ENCODE measurements at places on chromosomes 7 and 10.

- peaks cover 12% of the 10 kb centered on the region for H3K36me3 ChIP-seq
- DNase-seq, result no peak
Measured at GRCh38 chr7:23205909-23206767, 24.3 kb downstream of the NUP42 start.

- H3K4me1 ChIP-seq, result peaks cover 10% of the 10 kb centered on the region
- H3K36me3 ChIP-seq, result no peaks in the 10 kb centered on the region
- H3K4me3 ChIP-seq, result no peak overlapping the region
- peaks cover 7% of the 10 kb centered on the region for H3K27me3 ChIP-seq
Measured at GRCh38 chr7:29622335-29623265, 59.0 kb downstream of the PRR15 start.

DNA sequence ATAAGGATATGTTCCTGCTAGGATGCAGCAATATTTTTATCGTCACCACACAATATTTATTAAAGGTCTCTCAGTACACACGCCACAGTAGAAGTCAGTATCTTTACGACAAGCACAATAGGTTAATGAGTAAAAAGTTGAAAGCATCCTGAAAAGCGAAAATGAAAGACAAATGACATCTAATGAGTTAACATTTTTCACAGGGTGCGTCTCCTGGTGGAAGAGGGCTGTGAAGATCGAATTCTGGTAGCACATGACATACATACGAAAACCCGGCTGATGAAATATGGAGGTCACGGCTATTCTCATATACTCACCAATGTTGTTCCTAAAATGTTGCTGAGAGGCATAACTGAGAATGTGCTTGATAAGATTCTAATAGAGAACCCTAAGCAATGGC, 10.8 kb downstream of the C1QL3 start:
- no peaks in the 10 kb centered on the region for H3K4me1 ChIP-seq
- no peak overlapping the region for H3K4me3 ChIP-seq
- DNase-seq, result no peak
- peaks cover 5% of the 10 kb centered on the region for H3K27me3 ChIP-seq

- H3K36me3 ChIP-seq, result no peaks in the 10 kb centered on the region
- no peak overlapping the region for H3K27ac ChIP-seq
- no peak for DNase-seq
- H3K27me3 ChIP-seq, result peaks cover 3% of the 10 kb centered on the region
- no peak overlapping the region for H3K4me3 ChIP-seq
Measured at GRCh38 chr10:28020080-28020860, 21.4 kb upstream of the ODAD2 start.

- DNase-seq, result no peak
- no peaks in the 10 kb centered on the region for H3K27me3 ChIP-seq
- no peak overlapping the region for H3K27ac ChIP-seq
- peaks cover 37% of the 10 kb centered on the region for H3K4me1 ChIP-seq
- H3K4me3 ChIP-seq, result no peak overlapping the region
Measured at GRCh38 chr7:29075606-29076005, 70.7 kb downstream of the CPVL start.

DNA sequence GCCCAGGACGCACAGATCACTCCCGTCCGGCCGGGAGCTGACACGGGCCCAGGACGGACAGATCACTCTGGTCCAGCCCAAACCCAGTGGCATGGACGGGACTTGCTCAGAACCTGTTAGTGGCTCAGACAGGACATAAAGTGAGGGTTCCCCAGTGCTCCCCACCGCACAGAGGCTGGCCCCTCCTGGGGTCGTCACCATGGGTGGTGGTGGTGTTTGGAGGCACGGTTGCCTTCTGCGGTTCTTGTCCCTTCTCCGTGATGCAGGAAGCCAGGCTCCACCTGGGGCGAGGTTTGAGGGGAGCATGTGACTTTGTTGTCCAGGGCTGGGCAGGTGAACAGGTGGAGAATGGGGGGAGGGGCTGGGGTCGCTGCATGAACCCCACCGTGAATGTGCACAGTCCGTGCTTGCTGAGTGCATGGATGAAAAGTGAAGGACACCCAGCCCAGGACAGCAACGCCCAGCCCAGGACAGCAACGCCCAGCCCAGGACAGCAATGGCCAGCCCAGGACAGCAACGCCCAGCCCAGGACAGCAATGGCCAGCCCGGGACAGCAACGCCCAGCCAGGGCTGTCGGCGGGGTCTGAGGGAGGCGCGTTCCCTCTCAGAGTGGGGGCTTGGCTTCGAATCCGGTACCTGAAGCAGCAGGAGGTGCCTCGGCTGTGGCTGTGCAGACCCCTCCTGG, 26.7 kb downstream of the FAM20C start:
- no peak for DNase-seq
- H3K27ac ChIP-seq, result no peak overlapping the region
- H3K36me3 ChIP-seq, result no peaks in the 10 kb centered on the region
- H3K4me3 ChIP-seq, result no peak overlapping the region
- H3K4me1 ChIP-seq, result peaks cover 22% of the 10 kb centered on the region
- H3K27me3 ChIP-seq, result no peaks in the 10 kb centered on the region

DNA sequence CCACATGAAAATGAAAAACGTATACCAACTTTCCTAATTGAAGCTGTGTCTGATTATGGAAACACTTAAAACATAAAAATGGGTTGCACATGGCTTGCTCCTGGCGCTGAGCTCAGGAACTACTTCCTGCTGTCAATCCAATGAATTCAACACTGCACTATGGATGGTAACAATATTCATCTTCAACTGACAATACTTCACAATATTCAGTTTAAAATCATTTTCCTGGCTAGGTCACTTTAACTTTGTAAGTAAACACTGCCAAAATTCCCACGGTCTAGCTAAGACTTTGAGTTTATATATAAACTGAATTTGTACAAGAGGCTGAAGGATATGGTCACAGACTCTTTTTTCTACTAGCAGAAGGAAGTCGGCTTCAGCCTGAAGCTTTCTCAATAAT, 556.9 kb downstream of the TNS3 start:
- no peak overlapping the region for H3K27ac ChIP-seq
- H3K4me1 ChIP-seq, result no peaks in the 10 kb centered on the region
- H3K27me3 ChIP-seq, result no peaks in the 10 kb centered on the region
- H3K36me3 ChIP-seq, result no peaks in the 10 kb centered on the region
- no peak for DNase-seq
- H3K4me3 ChIP-seq, result no peak overlapping the region

GRCh38 chr7:148581624-148582023, 8.9 kb upstream of the C7orf33 start:
- no peak for DNase-seq
- H3K27me3 ChIP-seq, result peaks cover 5% of the 10 kb centered on the region
- H3K4me1 ChIP-seq, result no peaks in the 10 kb centered on the region
- H3K27ac ChIP-seq, result no peak overlapping the region
- no peaks in the 10 kb centered on the region for H3K36me3 ChIP-seq

GRCh38 chr7:155529845-155530244, 16.5 kb downstream of the CNPY1 start:
- no peak overlapping the region for H3K27ac ChIP-seq
- H3K36me3 ChIP-seq, result no peaks in the 10 kb centered on the region
- H3K27me3 ChIP-seq, result peaks cover 87% of the 10 kb centered on the region
- DNase-seq, result no peak
- H3K4me1 ChIP-seq, result peaks cover 11% of the 10 kb centered on the region

DNA sequence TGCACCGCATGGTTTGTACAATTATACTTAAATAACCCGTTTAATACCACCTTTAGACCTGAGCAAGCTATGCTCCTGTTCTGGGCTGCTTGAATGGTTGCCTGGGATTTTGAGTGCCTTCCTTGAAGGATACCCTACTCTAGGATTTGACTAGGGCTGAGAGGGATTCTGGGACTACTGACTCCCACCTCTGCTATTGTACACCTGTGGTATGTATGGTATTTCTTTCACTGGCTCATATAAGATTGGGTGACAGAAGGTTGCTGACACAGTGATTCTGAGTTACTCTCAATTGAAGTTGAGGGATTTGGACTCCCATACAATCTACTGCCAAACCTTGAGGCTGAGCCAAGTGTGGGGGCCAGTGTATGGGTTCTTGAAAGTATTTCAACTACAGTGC, 494.4 kb upstream of the SEMA3D start:
- no peak for DNase-seq
- no peak overlapping the region for H3K4me3 ChIP-seq
- no peak overlapping the region for H3K27ac ChIP-seq
- H3K27me3 ChIP-seq, result no peaks in the 10 kb centered on the region

GRCh38 chr10:131079314-131079713, 232.2 kb downstream of the TCERG1L start:
- no peak overlapping the region for H3K4me3 ChIP-seq
- H3K27me3 ChIP-seq, result peaks cover 10% of the 10 kb centered on the region
- H3K36me3 ChIP-seq, result no peaks in the 10 kb centered on the region

- no peaks in the 10 kb centered on the region for H3K36me3 ChIP-seq
- peaks cover 74% of the 10 kb centered on the region for H3K27me3 ChIP-seq
- H3K27ac ChIP-seq, result no peak overlapping the region
- no peak overlapping the region for H3K4me3 ChIP-seq
- no peaks in the 10 kb centered on the region for H3K4me1 ChIP-seq
Measured at GRCh38 chr7:150742286-150742968, 5.2 kb downstream of the GIMAP5 start.

GRCh38 chr7:41520445-41520844, 182.4 kb downstream of the INHBA start:
- H3K4me3 ChIP-seq, result no peak overlapping the region
- H3K36me3 ChIP-seq, result peaks cover 6% of the 10 kb centered on the region
- H3K27ac ChIP-seq, result no peak overlapping the region
- no peak for DNase-seq

- H3K4me3 ChIP-seq, result no peak overlapping the region
- peaks cover 4% of the 10 kb centered on the region for H3K4me1 ChIP-seq
- H3K27ac ChIP-seq, result no peak overlapping the region
- H3K27me3 ChIP-seq, result no peaks in the 10 kb centered on the region
- DNase-seq, result no peak
Measured at GRCh38 chr7:37395618-37396259, 52.9 kb downstream of the ELMO1 start.

DNA sequence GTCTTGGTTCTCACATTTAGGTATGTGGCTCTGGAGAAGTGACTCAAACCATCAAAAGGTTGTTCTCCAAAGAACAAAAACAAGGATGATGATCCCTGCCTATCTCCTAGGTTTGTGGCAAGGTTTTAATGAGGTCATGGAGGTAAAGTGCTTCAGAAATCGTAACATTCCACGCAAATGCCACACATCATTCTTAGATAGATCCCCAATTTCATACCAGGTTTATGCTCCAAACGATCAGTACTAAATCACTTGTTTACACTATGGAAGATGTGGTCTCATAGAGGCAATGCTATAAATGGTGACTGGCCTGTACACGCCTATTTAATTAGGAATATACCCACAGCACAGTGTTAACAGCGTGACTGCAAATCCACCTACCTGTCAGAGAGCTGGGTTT, 66.6 kb downstream of the MINDY3 start:
- H3K27me3 ChIP-seq, result no peaks in the 10 kb centered on the region
- peaks cover 26% of the 10 kb centered on the region for H3K36me3 ChIP-seq
- DNase-seq, result no peak
- H3K4me1 ChIP-seq, result peaks cover 21% of the 10 kb centered on the region

- no peaks in the 10 kb centered on the region for H3K4me1 ChIP-seq
- no peak for DNase-seq
- H3K36me3 ChIP-seq, result no peaks in the 10 kb centered on the region
- H3K27me3 ChIP-seq, result no peaks in the 10 kb centered on the region
- H3K4me3 ChIP-seq, result no peak overlapping the region
Measured at GRCh38 chr7:48130658-48131108, 40.6 kb upstream of the ABCA13 start.

GRCh38 chr7:54591404-54592386, 49.5 kb downstream of the VSTM2A start:
- H3K4me1 ChIP-seq, result no peaks in the 10 kb centered on the region
- no peaks in the 10 kb centered on the region for H3K27me3 ChIP-seq
- H3K27ac ChIP-seq, result no peak overlapping the region
- no peaks in the 10 kb centered on the region for H3K36me3 ChIP-seq

GRCh38 chr10:103969436-103969835, 2.5 kb downstream of the SLK start:
- no peak for DNase-seq
- peak overlapping the region; percentile 98 for H3K4me3 ChIP-seq
- peaks cover 12% of the 10 kb centered on the region for H3K36me3 ChIP-seq

- DNase-seq, result no peak
- no peak overlapping the region for H3K4me3 ChIP-seq
- H3K4me1 ChIP-seq, result no peaks in the 10 kb centered on the region
- no peaks in the 10 kb centered on the region for H3K27me3 ChIP-seq
- no peak overlapping the region for H3K27ac ChIP-seq
Measured at GRCh38 chr10:91665842-91666241, 33.0 kb upstream of the PPP1R3C start.

DNA sequence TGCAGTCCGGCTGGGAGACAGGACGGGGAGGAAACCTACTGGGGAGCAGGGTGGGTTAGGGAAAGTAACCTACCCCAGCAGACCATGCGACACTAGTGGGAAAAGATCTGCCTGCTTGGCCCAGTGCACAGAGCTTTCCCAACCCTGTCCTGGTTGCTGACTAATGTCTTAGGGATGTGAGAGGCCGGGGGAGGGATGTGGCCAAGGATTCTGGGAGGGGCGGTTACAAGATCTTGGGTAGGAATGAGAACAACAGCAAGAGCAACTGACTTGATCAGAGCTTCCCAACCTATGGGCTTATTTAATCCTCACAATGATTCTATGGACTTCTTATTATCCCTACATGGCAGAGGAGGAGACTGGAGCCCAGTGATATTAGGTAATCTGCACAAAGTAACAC, 24.0 kb upstream of the EIF5AL1 start:
- H3K27ac ChIP-seq, result no peak overlapping the region
- peaks cover 3% of the 10 kb centered on the region for H3K27me3 ChIP-seq
- DNase-seq, result no peak
- no peak overlapping the region for H3K4me3 ChIP-seq
- H3K36me3 ChIP-seq, result no peaks in the 10 kb centered on the region

DNA sequence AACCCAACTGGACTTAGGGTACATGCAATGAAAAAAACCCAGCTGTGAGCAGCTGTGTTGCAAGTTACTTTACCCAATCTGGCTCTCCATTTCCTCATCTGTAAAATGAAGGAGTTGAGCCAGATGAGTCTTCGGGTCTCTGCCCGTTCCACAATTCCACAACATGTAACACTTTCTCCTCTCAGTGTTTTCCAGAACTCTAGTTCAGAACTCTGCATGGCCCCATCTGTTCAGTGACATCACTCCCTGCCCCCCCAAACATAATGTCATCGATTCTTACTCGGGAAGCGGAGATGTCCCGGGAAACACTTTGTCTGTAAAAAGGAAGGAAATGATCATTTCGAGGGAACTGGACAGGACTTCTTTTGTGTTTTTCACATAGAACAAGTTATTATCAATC, 2.5 kb downstream of the SH3PXD2A start:
- peak overlapping the region; percentile 63 for H3K4me3 ChIP-seq
- peaks cover 11% of the 10 kb centered on the region for H3K27me3 ChIP-seq
- peaks cover 58% of the 10 kb centered on the region for H3K4me1 ChIP-seq

- no peak overlapping the region for H3K4me3 ChIP-seq
- no peak for DNase-seq
- peak overlapping the region; percentile 50 for H3K27ac ChIP-seq
- peaks cover 31% of the 10 kb centered on the region for H3K4me1 ChIP-seq
- H3K36me3 ChIP-seq, result peaks cover 3% of the 10 kb centered on the region
Measured at GRCh38 chr10:30231709-30232108, 117.4 kb downstream of the MTPAP start.

DNA sequence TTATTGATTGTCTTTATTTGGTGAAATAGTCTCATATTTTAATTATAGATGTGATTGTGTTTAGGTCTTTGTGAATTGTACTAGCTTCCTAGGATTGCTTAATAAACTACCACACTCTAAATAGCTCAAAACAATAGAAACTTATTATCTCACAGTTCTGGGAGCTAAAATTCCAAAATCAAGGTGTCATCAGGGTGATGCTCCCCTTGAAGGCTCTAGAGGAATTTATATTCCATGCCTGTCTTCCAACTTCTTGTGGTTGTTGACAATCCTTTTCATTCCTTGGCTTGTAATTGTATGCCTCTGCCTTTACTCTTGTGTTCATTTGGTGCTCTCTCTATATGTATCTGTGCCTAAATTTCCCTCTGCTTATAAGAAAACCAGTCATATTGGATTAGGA, 155.3 kb upstream of the AKR1E2 start:
- H3K27ac ChIP-seq, result no peak overlapping the region
- no peak overlapping the region for H3K4me3 ChIP-seq
- DNase-seq, result no peak
